Naive thymus-derived CD4-positive, alpha-beta T cell (primary cell): ENCODE measurements at places on chromosomes 1 and 21.

GRCh38 chr1:230858918-230859729 is 9.2 kb downstream of the C1orf198 start:
- DNase-seq, result no peak

GRCh38 chr1:160363951-160364735 is 2.7 kb upstream of the NHLH1 start:
- no peak for DNase-seq

- DNase-seq, result no peak
Measured at GRCh38 chr1:203168256-203168786, 7.3 kb downstream of the MYBPH start.

DNA sequence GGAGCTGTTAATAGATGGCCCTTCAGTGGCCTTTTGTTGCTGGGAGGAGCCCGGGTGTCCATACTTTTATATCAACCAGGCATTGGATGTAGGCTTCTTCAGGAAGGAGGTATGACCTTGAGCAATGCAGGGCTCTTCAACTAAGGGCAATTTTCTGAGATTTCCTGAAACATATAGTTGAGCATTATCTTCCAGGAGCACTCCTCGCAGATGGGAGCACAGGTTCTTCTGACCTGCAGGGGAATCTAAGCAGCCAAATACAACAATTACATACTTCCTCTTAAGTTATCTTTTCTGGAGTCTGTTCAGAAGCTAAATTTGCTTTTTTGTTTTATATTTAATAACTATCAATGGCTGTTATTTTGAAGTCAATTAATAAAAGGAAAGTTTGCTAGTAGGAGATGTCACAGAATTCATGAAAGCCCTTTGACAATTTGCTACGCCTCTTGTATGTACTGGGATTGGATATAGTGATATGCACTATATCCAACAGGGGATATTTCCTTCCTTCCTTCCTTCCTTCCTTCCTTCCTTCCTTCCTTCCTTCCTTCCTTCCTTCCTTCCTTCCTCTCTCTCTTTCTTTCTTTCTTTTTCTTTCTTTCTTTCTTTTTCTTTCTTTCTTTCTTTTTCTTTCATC is 422.6 kb upstream of the NEGR1 start:
- DNase-seq, result no peak

GRCh38 chr1:229370601-229371021 is 27.8 kb upstream of the CCSAP start:
- DNase-seq, result no peak
